Tracheal epithelial cell (primary cell): ENCODE measurements at places on chromosomes 6 and 20. TPM values are rescaled to one million over a fixed set of nuclear protein-coding genes. Genes with fewer than 3 reads are reported as not detected.

HLA-F gene
- total RNA-seq = 13.4 and 36.6 TPM in 2 replicates

NKX2-2 gene
- not detected in 2 replicates for total RNA-seq

MOG gene
- not detected in 2 replicates for total RNA-seq

CLIC5 gene
- total RNA-seq = 0.72 TPM in 1 of 2 replicates, not detected in the other

HLA-DOA gene
- total RNA-seq = 0.24 TPM in 1 of 2 replicates, not detected in the other

FRS3 gene
- 0.43 and 0.72 TPM in 2 replicates for total RNA-seq
